HL-60 (cell line): ENCODE measurements at places on chromosomes 5 and 9.

DNA sequence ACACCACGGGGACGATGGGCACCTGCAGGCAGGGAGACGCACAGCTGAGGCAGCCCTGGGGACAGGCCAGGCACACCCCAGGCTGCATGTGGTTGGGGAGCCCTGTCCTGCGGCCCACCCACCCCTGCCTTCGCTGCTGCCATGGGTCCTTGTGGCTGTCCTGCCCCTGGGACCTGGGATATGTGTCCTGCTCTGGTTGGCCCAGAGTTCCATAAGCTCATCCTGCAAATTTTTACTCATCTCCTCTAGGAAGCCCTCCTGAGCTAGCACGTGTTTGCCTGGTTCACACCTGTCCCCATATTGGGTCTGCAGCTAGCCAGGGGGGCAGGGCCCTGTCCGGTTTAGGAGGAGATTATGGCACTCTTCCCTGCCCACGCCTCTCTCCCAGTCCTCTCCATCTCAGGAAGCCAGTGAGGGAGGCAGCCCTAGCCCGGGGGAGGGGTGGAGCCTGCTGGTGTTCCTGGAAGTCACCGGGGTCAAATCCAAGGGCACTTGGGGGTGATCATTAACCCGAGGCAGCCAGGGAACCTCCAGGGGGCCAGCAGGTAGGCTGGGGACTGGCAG lies 12.2 kb downstream of the EGFL7 start:
- no peak for DNase-seq

DNA sequence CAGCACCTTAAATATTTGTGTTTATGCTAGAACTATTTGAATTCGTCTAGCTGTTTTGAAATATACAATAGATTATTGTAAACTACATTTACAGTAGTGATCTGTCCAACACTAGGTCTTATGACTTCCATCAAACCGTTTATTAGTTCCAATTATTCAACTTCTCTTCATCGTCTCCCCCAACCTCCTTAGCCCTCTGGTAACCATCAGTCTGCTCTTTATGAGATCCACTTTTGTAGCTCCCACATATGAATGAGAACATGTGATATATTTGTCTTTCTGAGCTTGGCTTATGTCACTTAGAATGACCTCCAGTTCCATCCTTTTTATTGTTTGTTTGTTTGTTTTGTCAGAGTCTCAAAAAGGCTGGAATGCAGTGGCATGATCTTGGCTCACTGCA lies 11.8 kb downstream of the DMXL1 start:
- DNase-seq: no peak

- no peak for DNase-seq
Measured at GRCh38 chr9:97562542-97562941, 61.1 kb downstream of the TMOD1 start.

GRCh38 chr5:122870219-122870856 lies 24.9 kb downstream of the SNX24 start:
- DNase-seq: no peak

DNA sequence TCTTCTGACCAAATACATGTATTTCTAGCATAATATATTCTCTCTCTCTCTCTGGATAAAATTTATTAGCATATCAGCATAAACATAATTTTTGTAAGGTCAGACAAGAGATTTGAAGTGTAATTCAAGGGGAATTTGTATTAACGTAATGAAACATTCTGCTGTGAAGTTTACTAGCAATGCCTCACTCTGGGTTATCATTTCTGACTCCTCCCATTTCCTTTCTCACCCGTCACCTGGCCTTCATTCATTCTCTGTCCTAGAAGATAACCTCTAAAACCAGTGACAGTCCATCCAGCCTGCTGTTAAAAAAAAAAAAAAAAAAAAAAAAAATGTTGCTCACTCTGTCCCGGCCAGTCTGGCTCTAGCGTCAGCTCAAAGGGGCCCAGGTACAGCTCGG lies 27.1 kb downstream of the GRAMD2B start:
- DNase-seq: no peak

DNA sequence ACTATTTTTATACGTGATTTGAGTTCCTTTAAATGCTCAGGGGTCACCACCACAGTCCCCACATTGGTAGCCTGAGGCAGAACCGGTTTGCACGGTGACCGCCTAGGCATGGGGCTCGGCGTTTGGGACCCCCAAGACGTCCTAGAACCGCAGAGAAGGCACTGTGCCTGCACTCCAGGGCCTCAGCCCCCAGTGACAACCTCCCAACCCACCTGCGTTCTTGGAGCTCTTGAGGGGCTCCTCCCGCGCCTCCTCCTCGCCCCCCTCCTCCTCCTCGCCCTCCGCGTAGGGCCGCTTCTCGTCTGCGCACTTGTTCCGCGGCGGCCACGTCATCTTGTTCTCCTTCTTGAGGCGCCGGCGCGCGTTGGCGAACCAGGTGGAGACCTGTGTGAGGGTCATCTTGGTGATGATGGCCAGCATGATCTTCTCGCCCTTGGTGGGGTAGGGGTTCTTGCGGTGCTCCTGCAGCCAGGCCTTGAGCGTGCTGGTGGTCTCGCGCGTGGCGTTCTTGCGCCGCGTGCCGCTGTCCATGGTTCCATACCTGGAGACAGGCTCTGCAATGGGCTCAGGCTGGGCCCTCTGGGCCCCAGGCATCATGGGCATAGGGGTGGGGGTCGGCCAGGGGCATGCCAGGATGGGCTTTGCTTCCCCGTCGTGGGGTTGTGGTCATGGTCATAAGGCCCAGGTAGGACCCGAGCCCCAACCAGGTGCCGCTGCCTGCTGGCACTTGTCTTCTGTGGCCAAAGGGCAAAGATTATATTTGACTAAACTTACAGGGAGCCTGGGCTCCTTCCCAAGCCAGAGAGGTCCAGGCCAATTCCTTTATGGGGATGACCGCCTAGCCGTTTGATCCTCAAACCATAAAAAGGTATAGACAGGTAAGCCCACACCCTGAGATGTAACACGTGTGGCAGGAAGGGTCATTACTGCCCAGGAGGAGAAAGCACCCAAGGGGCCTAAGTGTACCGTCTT lies 3.1 kb downstream of the IRX4 start:
- DNase-seq: no peak
